ENCODE measurements at places on chromosomes 16 and 17.

GRCh38 chr17:1729966-1730325 is 5.4 kb downstream of the WDR81 start:
- DNase-seq: no peak

GRCh38 chr16:11240636-11241473 is 15.1 kb downstream of the SOCS1 start:
- DNase-seq: no peak

GRCh38 chr16:58962811-58963210 is 228.7 kb upstream of the GOT2 start:
- DNase-seq: no peak

- no peak for DNase-seq
Observed at GRCh38 chr16:58128181-58128631, 975 bp downstream of the CFAP20 start.

DNA sequence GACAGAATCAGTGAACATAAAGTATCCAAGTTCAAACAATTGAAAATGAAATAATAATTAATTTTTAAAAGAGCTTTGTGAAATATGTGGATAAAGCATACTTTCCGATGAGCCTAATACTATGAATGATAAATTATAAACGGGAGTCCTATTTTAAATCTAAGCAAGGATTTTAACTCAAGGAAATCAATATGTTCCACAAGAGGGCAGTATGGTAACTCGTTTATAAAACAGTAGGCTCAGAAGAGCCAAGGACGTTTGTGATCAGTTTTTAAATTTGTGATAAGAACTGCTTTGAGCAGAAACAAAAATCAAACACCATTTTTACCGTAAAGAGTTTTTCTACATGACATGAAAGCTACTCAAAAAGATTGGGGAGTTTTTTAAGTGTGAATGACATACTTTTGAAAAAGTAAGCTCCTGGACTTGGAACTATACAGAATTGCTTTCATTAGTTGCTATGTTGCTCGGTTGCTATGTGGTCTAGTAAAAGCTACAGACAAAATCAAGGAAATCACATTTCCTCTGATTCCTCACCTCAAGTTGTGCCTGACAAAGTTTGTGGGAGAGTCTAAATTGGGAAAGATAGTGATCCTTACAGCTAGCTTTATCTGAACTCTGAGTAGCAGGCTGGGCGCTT is 11.8 kb upstream of the TEKT1 start:
- DNase-seq: peak; percentile 63

DNA sequence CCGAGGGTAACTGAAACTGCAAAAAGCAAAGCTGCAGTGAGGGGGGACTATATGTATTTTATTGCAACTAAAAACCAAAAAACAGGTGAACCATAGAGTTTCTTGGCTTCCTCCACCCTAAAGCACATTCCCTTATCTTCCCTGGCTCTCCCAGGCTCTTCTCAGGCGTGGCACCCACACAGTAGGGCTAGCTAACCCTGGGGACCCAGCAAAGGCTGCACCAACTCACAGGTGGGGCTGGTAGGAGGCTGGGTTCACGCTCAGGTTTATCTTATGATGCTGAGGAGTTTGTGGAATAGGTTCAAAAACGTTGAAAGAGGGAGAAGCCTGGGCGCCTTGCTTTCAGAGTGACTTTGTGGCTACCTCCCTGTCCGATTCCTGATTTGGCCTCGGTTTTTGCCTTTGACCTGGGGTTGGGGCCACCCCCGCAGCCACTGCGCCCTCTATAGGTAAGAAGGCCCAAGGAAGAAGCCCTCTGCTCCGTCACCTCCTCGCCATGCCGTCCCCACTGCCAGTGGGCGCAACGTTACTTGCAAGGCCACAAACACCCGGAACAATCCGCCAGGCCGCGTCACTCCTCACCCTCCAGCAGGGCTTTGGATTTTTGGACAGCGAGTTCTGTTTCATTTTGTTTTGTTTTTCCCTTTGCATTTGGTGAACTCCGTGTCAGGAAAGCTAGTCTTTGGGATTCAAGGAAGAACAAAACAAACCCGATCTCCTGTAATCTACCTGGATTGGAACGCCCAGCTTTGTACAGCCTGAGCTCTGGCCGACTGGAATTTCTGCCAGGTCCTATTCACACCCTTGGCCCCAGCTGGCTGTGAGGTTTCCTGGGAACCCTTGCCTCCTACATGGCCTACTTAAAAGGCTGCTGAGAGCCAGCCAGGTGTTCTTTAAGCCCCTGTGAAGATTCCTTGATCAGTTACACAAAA is 60.8 kb downstream of the TBC1D16 start:
- DNase-seq: no peak

DNA sequence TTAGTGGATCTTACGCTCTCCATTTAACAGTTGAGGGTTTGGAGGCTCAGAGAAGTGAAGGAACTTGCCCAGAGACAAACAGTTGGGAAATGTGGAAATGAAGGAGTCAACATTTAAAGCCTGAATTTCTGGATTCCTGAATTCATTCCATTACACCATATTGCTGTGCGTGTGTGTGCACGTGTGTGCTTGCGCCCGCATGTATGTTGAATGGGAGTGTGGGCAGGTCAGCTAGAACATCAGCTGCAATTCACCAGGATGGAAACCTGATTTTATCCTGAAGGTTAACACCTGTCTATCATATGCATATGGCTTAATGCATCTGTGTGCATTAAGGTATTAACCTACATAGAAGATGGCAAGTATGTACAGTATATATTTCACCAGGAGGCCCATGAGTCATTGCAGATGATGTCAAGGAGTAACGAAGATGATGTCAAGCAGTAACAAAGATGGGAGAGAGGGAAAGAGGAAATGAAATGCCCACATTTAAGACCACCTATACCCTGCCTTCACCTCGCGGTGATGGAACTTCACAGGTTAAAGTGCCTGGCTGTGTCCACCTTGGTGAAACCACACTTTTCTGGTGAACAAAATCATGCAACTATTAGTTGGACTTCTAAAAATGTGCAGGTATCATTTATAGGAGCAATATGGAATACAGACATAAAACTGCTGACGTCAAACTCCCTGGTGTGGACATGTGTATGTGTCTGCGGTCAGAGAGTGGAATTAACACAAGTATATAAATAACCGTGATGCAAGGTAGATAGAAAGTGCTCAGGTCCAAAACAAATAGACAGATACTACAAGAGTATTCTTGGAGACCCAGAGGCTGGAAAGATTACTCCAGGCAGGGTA is 832 bp upstream of the ADAP2 start:
- DNase-seq: no peak

DNA sequence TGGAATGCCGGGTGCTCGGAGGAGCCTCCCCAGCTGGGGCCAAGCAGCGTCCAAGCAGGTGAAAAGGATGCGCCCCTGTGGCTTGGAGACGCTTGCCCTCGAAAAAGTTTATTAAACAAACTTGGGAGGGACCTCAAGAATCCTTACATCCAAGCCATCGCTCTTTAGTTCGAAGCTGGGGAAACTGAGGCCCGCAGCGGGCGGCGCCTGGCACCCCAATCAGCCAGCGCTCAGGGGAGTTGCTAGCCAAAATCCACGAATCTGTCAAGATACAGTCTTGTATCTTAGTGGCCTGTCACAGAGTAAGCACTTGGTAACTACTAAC is 553 bp upstream of the B9D1 start:
- no peak for DNase-seq

DNA sequence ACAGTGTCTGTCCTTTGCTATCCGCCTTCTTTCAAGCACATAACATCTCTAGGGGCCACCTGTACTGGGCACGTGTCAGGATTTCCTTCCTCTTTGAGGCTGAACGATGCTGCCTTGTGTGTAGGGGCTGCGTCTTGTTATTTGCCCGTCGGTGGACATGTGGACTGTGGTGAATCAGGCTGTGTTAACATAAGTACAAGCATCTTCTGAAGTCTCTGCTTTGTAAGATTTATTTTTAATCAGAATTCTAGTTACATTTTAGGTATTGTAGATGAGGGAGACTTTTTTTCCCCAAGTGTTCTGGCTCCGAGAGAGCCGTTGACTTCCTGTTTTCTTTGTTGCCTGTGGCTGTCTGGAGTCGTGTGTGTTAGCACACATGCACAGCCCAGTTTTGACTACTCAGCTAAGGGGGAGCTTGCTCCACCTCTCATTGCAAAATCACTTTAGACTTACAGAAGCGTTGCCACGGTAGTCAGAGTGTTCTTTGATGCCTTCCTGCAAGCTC is 26.1 kb downstream of the SPG7 start:
- DNase-seq: no peak

DNA sequence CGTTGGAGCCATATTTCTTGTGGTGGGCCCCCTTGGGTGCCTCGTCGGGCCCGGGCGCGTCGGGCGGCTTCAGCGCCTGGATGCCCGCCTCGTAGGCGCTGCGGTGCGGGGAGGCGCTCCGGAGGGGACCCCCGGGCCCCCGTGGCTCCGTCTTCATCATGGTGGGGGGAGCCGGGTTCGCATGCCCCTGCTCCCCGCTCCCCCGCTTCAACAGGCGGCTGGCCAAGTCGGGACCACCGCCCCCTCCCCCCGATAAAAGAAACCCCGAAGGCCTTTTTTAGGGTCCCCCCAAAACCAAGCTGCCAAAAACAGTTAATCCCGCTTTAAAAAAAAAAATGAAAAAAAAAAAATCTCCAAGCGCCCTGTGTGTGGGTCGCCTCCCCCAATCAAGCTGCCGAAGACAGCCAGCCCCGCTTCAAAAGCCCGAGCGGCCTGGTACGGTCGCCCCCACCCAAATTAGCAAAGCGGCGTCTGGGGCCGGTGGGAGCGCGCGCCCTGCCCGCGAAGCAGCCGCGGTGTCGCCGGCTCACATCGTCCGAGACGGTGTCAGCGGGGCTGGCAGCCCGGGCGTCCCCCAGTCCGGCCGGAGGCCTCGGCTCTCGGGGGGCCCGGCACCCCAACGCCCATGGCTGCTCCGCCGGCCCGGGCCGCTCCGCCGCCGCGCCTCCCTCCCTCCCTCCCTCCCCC is at the start of gene PPP1R9B:
TSS of gene PPP1R9B (minus strand) at position 324 of the 687 bp plus-strand sequence. CDS start at position 160, 164 bp downstream.
- no peak for DNase-seq

GRCh38 chr16:81167851-81168250 is 70.6 kb upstream of the BCO1 start:
- DNase-seq: no peak

DNA sequence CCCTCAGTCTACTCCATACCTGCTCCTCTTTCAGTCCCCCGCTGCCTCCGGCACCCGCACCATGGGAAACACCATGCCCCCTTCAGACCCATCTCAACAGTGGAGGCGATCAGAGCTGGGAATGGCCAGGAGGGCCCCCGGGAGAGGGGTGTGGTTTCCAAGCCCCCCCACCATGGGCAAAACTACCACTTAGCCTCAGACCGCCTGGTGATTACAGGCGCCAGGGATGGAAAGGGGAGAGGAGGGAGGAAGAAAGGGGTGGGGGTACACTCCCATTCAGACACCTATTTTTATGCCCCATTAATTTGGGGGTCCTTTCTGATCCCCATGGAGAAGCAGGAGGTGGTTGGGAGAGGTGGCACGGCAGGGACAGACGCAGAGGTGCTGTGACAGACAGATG is at the start of gene C17orf114:
TSS of gene C17orf114 (minus strand) at position 101 of the 400 bp plus-strand sequence.
- no peak for DNase-seq

DNA sequence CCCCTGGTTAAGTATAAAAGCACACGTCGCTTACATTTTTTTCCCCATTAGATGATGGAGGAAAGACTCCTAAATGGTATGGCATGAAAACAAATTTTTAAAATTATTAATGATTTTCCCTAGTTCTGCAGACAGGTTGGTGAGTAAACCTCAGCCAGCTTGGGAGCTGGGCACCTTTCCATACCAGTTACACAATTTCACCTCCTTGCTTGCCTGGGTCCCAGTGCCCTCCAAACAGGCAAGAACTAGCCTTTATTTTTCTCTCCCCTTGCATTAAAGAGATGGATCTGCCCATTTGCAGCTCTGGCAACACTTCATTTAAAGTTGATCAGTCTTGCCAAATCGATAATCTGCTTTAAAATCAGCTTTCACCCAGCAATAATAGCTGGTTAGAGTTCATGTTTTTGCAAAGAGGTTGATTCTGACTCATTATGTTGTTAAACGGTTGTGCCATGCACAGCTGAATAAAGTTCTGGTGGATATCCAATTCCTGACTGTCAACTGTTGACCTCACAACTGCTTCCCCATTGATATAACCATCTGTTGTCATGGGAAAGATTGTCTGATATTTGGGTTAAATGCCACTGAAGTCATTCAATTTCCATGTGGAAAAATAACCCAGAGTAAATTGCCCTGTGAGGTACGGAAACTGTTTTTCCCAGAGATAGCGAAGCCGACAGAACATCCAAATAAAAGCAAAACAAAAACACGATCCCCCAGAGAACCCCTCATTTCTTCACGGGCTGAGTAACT is 1.3 kb downstream of the C17orf58 start:
- DNase-seq: peak; percentile 78

GRCh38 chr16:56855946-56856345 is 9.1 kb upstream of the SLC12A3 start:
- no peak for DNase-seq

- no peak for DNase-seq
Observed at GRCh38 chr16:11187522-11188023, 68.4 kb downstream of the SOCS1 start.

GRCh38 chr17:65230040-65230439 is 92.9 kb downstream of the RGS9 start:
- no peak for DNase-seq

GRCh38 chr17:79883202-79883601 is 44.0 kb upstream of the CBX4 start:
- DNase-seq: no peak

GRCh38 chr17:79840269-79840988 is 1.2 kb upstream of the CBX4 start:
- peak; percentile 28 for DNase-seq

DNA sequence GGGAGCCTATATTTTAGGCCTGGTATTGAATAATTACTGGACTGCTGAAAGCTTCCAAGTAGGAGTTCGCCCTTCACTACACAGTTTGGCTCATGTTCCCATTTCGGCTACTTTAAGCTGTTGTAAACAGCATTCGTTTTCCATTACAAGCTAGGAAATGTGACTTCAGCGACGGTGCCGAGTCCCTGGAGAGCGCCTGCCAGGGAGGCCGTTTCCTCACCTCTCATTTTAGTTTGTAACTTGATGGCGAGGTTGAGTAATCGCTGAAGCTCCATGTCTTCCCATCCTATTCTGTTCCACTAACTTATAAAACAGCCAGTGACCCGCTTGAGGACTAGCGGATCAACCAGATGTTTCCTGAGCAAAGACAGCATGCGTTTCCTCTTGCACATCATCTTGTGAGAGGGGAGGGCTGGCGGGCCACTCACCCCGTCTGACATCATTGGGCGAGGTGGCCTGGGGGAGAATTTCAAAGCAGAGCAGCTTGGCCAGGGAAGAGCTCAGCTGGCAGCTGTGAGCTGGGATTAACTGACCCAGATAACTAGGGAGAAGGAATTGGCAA is 32.9 kb downstream of the PCTP start:
- DNase-seq: no peak

DNA sequence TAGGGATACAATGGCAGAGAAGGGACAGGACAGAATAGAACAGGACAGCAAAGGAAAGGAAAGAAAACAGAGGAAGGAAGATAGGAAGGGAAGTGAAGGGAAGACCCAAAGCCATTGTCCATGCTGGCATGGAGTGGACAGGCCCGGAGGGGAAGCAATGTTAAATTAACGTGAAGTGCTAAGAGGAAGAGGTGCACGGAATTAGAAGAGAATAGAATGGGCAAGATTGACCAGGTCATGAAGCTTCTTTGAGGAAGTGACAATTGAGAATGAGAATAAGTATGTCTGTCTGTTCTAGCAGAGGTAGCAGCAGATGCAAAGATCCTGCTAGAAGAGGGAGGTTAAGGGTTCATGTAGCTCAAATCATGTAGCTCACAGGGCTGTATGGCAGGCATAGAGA is 117.2 kb downstream of the MAF start:
- DNase-seq: no peak

Measured in ACHN (cell line).